RCC 7860 (cell line): ENCODE measurements at places on chromosomes 2 and 18.
A peak's percentile ranks its signal among the peaks of the same experiment; 100 is the strongest.

- DNase-seq, result no peak
These were observed 89.5 kb upstream of the LMAN1 start for GRCh38 chr18:59448546-59448945.

DNA sequence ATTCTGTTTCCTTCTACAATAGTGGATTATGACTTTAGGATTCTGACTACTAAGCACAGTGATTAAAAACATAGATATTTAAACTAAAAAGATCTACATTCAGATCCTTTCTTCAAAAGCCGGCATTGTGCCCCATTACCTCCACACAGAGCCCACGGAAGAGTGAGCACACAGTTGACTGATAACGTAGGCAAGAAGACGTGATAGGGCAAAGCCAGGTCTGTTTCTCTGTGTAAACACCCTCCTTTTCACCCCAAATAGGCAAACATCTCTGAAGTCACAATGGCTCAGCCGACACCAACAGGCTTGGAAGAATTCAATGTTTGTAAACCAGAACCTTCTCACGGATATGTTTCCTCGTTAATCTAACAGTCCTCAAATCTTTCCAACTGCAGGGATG, 302.9 kb downstream of the CMPK2 start:
- no peak for DNase-seq

GRCh38 chr18:64099244-64099643, 49.6 kb downstream of the LINC00305 start:
- no peak for DNase-seq

- no peak for DNase-seq
These were observed 75.8 kb upstream of the ZNF516 start for GRCh38 chr18:76570856-76571255.

DNA sequence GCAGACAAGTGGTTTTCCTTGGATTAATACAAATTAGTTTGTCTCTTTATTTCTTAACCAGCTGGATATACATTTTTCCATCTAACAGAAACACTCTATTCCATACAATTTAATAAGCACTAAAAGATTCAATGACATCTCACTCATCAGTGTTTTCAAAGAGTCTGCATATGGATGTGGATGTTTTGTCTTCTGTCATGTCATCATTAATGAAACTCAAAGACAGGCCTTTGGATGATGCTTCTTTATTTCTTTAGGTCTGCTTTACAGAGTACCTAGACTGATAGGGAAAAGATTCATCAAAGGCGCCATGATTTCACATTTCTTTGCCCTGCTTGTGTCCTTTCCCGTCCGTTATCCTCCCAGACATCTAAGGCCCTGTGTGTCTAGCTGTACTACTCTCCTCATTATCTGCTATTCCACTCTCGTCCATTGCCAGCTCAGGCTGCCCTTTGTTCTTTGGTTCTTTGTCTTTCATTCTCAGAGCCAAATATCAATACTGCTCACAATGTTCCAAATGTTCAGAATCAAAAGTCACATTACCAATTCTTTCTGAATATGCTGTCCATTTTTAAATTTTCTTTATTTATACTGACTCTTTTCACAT, 232.3 kb upstream of the CHAC2 start:
- DNase-seq, result no peak

DNA sequence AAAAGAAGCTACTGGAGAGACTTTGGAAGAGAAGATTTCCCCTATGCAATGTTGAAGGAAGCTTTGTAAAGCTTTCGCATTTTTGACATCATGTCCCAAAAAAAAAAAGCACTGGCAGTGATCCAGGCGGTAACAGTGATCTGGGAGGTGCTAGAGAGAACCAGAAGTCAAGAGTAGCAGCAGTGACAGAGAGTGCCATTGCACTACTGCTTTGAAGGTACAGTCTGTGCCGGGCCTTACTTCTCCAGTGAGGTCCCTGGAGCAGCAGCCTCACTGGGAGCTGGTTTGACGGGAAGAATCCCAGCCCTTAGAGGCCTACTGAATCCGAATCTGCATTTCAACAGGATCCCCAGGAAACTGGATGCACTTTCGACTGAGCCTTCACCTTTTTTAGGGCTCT, 50.9 kb upstream of the ATL2 start:
- DNase-seq, result no peak

- no peak for DNase-seq
These were observed 10.5 kb upstream of the EPAS1 start for GRCh38 chr2:46286715-46287114.

DNA sequence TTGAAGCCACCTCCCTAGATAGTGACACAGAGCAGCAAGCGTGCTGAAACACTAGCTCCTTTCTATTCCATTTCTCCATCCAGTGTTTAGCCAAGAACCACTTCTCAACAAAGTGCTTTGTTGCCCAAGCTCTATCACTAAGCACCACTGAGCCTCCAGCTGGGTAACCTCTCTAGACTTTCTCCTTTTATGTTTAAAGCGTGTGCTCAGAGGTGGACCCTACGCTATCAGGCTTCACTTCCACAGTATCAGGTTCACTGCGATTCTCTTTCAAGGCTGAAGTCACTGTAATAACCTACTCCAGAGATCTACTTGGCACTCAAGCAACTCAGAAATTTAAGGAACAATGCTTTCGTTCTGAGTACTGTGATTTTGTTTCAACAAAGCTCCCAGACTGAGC, 197.9 kb downstream of the LNPK start:
- no peak for DNase-seq

- DNase-seq, result peak; percentile 68
These were observed 402.0 kb upstream of the MMADHC start for GRCh38 chr2:149989447-149990063.
